ENCODE measurements at places on chromosomes 7 and 10.
A peak's percentile ranks its signal among the peaks of the same experiment; 100 is the strongest.

GRCh38 chr10:94487575-94487974 lies 58.0 kb upstream of the HELLS start:
- DNase-seq, result no peak

GRCh38 chr10:110932505-110933180 lies 13.2 kb downstream of the SHOC2 start:
- DNase-seq, result no peak

- no peak for DNase-seq
Observed at GRCh38 chr7:140479739-140480084, 407 bp upstream of the MKRN1 start.

DNA sequence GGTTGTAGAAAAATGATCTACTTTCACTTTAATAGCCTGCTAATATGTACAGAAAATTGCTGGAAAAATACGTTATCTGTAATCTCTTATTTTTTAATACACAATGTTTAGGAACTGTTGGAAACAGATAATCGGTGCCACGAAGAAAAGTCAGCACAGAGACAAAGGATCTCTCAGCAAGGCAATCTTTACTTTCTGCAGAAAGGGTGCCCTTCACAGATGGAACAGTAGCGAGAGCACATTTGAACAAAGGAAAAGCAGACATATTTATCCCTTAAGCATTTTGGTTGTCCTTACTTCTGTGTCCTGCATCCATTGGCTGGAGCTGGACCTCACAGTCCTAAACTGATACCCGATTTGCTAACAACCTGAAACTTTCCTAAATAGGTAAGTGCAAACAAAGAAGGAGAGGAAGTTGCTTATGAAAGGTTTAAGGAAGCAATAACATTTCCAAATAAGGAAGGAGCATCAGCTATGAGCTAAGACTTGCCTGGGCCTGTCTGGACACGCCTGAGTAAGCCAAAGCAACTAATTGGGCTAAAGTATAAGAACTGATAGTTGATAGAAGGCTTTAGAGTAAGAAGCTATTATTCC lies 640.0 kb downstream of the SH2D4B start:
- DNase-seq, result no peak

DNA sequence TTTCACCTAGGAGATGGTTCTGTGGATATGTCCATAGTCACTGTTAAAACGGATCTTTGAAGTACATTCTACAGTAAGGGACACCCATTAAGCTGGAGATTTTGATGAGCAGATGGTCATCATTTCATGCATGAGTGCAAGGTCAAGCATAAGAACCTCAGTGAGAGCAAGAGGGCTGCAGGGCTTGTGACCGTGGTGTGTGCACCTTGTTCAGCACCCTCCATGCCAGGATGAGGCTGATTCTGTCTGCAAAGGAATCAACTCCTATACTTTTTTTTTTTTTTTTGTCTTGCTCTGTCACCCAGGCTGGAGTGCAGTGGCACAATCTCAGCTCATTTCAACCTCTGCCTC lies 17.6 kb downstream of the PDSS1 start:
- DNase-seq, result no peak

GRCh38 chr7:38368191-38368605 lies 94.8 kb upstream of the TARP start:
- DNase-seq, result peak; percentile 61

GRCh38 chr10:62025901-62026879 lies 124.7 kb downstream of the ARID5B start:
- no peak for DNase-seq

DNA sequence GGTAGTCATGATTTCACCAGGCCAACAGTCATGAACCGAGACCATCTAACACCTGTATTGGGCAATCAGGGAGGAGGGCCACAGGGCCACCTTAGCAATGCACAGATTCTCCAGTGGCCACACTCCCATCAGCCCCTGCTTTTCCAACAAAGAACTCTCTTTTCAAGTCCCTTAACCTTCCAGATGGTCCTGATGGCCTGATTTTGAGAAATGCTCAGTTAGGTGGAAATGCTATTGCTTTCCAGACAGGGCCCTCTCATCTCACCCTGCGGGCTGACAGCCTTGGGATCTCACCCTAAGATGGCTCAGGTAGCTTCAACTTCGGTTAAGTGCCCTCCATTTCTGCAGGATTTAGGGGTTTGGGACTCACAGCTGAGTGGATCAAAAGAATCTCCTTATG lies 131.9 kb upstream of the PRR15 start:
- no peak for DNase-seq

- peak; percentile 61 for DNase-seq
Observed at GRCh38 chr10:58064714-58065528, 202.8 kb downstream of the IPMK start.

GRCh38 chr7:105577251-105577650 lies 4.0 kb downstream of the EFCAB10 start:
- peak; percentile 63 for DNase-seq

GRCh38 chr10:15789793-15790525 lies 70.2 kb upstream of the ITGA8 start:
- peak; percentile 48 for DNase-seq

DNA sequence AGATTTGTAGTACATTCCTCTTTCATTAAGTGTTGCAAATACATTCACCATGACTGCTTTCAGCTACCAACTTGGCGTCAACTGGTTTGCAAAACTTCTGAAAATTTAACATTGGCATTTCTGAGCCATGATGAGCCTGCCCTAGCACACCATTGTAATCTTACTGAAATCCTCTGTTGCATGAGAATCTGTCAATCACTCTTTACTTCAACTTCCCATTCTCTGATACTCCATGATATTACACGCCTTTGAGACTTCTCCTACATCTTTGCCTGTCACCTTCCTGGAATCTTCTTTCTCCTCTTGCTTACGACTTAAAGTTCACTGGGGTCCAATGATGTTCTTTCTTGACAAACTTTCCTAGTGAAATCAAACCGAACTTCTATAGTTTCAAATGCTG lies 32.2 kb downstream of the EBLN1 start:
- DNase-seq, result no peak

DNA sequence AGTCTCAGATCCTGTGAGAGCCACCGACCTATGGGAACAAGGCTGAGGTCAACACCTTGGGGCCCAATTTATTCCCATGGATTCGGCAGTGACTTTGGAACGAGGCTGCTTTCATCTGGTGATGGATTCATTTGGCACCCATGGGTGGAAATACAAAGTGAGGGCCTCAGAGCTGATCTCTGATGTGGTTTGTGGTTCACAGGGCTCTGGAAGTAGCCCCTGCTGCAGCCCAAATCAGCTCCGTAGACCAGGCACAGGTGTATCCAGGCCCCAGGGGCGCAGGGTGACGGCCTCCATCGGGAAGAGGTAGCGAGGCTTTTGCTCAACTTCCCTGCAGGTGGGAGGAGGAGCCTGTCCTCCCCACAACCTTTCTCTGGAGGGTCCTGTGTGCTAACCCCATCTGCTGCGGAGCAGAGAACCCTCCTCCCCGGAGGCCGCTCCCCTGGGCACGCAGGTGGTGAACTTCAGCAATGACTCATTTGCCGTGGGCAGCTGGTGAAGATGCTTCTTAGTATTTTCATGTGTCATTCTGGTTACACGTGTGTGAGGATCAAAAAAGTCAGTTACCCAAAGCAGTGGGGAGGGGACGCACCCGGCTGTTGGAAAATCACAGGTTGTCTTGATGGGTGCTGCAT lies 7.5 kb upstream of the JAKMIP3 start:
- DNase-seq, result no peak

DNA sequence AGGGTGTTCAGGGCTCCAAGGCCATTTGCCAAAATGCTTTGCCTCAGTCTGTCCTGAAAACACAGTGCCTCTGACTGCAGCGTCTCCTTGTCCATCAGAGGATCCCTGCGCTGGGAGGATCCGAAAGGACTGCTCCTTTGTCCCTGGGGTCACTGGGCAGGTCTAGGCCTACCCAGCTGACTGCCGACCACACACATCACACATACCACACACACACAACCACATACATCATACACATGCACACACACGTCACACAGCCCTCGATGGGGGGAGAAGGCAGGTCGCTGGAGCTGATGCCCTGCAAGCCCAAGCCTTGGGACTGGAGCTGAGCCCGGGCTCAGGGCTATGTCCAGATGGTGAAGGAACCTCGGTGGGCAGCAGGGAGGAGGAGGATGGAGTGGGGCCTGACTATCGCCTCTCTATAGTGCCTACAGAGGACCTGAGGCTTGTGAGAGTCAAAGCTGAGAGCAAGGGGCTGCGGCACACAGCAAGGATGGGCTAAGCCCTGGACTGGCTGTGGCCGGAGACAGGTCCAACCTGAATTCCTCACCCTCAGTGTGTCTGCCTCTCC lies 29.1 kb downstream of the GPRIN2 start:
- no peak for DNase-seq

DNA sequence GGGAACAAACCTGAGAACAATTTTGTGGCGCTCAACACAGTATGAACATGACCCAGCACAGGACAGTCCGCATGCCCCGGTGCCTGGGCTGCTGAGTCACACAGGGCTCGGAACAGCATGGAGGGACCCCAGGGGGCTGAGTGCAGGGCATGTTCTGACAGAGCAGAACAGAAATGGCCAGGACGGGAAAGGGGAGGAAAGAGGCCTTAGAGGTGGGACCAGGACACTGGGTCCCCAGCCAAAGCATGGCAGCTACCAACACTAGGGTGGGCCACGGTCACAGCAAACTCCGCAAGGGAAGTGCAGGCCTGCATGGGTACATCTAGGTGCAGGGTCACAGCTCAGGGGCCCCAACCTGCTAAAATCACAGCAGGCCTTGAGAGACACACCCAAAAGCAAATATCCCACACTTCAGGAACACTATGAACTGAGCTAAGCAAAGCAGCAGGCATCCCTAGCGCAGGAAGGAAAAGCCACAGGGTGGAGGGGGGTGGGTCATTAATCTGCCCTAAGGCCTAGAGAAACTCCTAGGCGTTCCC lies 5.6 kb downstream of the IMPDH1 start:
- no peak for DNase-seq

GRCh38 chr7:69225259-69225943 lies 372.9 kb upstream of the AUTS2 start:
- DNase-seq, result no peak

GRCh38 chr10:117221156-117221711 lies 19.7 kb upstream of the SLC18A2 start:
- DNase-seq, result no peak

GRCh38 chr7:127674361-127674760 lies 22.4 kb downstream of the SND1 start:
- DNase-seq, result no peak

- no peak for DNase-seq
Observed at GRCh38 chr7:16991551-16991950, 109.8 kb upstream of the AGR3 start.

DNA sequence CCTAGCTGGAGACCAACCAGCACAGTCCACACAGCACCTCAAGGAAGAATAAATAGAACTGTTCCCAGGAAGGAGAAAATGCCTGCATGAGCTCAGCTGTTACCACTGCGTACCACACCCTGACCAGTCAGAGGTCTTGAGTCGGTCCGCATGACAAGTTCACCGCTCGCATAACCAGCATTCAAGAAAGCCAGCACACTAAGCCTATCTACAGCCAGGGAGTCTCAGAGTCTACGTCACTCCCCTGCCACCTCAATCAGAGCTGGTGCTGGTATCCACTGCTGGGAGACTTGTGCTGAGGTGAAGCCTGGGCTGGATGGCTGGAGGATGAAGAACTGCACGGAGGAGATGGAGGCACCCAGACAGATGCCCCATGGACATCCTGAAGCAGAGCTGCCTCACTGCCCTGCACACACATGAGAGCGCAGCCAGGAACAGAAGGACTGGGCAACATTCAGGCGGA lies 19.6 kb downstream of the AKR1C1 start:
- DNase-seq, result peak; percentile 37

GRCh38 chr7:138158739-138159528 lies 82.7 kb downstream of the AKR1D1 start:
- DNase-seq, result no peak

GRCh38 chr7:140390466-140391190 lies 7.7 kb downstream of the SLC37A3 start:
- DNase-seq, result peak; percentile 41

DNA sequence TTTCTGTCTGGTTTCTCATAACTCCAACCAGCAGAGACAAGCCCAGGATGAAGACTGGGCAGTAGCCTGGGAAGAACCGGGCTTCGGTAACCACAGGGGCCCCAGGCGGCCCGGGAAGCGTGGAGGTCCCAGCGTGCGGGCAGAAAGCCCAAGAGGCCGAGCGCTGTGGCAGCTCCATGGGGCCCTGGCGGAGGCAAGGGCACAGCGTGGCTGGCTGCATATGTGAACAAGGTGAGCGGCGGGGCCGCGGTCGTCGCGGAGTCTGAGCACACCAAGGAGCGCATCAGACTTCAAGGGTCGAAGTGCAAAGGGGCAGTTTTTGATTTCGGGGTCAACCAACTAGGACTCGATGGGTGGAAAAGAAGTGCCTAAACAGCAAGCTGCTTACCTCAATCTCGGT lies 45.9 kb downstream of the AKR1D1 start:
- no peak for DNase-seq

DNA sequence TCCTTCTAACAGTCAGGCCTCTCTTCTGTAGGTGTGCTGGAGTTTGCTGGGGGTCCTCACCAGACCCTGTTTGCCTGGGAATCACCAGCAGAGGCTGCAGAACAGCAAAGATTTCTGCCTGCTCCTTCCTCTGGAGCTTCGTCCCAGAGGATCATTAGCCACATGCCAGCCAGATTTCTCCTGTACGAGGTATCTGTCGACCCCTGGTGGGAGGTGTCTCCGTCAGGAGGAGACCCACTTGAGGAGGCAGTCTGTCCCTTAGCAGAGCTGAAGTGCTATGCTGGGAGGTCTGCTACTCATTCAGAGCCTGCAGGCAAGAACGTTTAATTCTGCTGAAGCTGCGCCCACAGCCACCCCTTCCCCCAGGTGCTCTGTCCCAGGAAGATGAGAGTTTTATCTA lies 611.1 kb upstream of the COBL start:
- no peak for DNase-seq

GRCh38 chr10:93859049-93859655 lies 34.6 kb upstream of the SLC35G1 start:
- DNase-seq, result peak; percentile 8

DNA sequence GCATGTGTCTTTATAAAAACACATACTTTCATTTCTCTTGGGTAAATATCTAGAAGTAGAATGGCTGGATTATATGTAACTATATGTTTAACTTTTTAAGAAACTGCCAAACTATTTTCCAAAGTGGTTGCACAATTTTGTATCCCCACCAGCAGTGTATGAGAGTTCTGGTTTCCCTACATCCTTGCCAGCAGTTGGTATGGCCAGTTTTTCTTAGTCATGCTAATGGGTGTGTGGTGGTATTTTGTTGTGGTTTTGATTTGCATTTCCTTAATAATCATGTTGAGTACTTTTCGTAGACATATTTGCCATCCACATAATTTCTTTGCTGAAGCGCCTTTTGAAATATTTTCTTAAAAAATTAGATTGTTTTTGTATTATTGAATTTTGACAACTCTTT lies 60.3 kb downstream of the NEUROG3 start:
- DNase-seq, result no peak

DNA sequence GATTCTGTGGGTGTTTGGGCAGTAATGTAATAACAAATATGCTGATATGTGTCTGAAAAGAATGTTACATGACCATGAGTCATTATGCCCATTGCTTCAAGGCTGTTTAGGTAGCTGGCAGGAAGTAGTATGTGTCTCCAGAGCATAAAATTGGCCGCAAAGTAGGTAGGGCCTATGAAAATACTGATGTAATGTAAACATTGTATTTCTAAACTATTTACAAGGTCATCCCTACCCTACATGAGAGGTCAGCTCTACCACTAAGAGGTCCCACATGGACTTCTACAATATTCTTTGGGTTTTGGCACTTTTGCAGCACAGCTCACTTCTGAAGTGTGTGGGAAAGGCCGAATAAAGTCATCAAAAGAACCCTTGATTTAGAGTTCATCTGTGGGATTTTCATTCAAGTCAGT lies 301.9 kb downstream of the AHR start:
- peak; percentile 16 for DNase-seq

Measured in muscle of leg (tissue), 16 donors.